ENCODE measurements at places on chromosomes 12 and 14. TPM values are rescaled to one million over a fixed set of nuclear protein-coding genes. Genes with fewer than 3 reads are reported as not detected.

Gene ADAM20
- total RNA-seq: 0.68 TPM

Gene ZNF839
- 9.4 TPM for total RNA-seq

Gene SEC23A
- total RNA-seq: 176 TPM

Gene ATP2A2
- total RNA-seq: 234 TPM

Gene TPH2
- total RNA-seq: not detected

Gene DUSP6
- total RNA-seq: 123 TPM

Gene ANO4
- total RNA-seq: 2.4 TPM

Gene NANOG
- under 0.01 TPM for total RNA-seq

Gene CPNE6
- total RNA-seq: not detected

Gene A2ML1
- total RNA-seq: 135 TPM

Gene FAM186B
- 0.57 TPM for total RNA-seq

Gene MANSC1
- 1.2 TPM for total RNA-seq

Gene PZP
- total RNA-seq: not detected

Gene TIMELESS
- total RNA-seq: 6.8 TPM

Gene ANKLE2
- 48.5 TPM for total RNA-seq

Gene RIMBP2
- not detected for total RNA-seq

Gene NDUFA12
- 106 TPM for total RNA-seq

Gene PPP4R4
- total RNA-seq: 17.4 TPM

Gene PSME2
- 39.0 TPM for total RNA-seq

Gene BHLHE41
- total RNA-seq: 1.1 TPM

Gene ANKRD33
- total RNA-seq: not detected

Gene CDC42BPB
- total RNA-seq: 176 TPM

Gene SIX1
- 11.2 TPM for total RNA-seq

Gene GUCY2C
- not detected for total RNA-seq

Gene PPP1R1A
- not detected for total RNA-seq

Gene ANKS1B
- 0.07 TPM for total RNA-seq

Gene OR6C75
- not detected for total RNA-seq

Gene C12orf54
- 3.5 TPM for total RNA-seq

Gene CD27
- not detected for total RNA-seq

Gene GXYLT1
- total RNA-seq: 20.2 TPM

Gene GPR84
- 0.07 TPM for total RNA-seq

Gene CLEC7A
- total RNA-seq: under 0.01 TPM

Gene HSPA2
- total RNA-seq: 10.3 TPM

Gene TMEM30B
- total RNA-seq: 14.7 TPM

Gene PNP
- total RNA-seq: 40.6 TPM

Gene HOXC11
- total RNA-seq: not detected

Gene TMEM179
- total RNA-seq: not detected

Gene LMNTD1
- 0.14 TPM for total RNA-seq

Gene COQ10A
- total RNA-seq: 4.1 TPM

Gene EXOC3L4
- not detected for total RNA-seq

Gene TBC1D30
- 1.9 TPM for total RNA-seq

Gene TAPBPL
- 18.9 TPM for total RNA-seq

Gene RASSF9
- total RNA-seq: 1.7 TPM

Gene CLEC4D
- total RNA-seq: not detected

Gene KRT8
- total RNA-seq: 172 TPM

Gene PRB2
- total RNA-seq: not detected

Gene ANO2
- 0.28 TPM for total RNA-seq
